ENCODE measurements at places on chromosomes 4 and X.

GRCh38 chr4:73597594-73597993, 22.6 kb downstream of the RASSF6 start:
- DNase-seq = no peak
- no peak overlapping the region for H3K4me3 ChIP-seq
- H3K27ac ChIP-seq = no peak overlapping the region
- H3K36me3 ChIP-seq = no peaks in the 10 kb centered on the region

DNA sequence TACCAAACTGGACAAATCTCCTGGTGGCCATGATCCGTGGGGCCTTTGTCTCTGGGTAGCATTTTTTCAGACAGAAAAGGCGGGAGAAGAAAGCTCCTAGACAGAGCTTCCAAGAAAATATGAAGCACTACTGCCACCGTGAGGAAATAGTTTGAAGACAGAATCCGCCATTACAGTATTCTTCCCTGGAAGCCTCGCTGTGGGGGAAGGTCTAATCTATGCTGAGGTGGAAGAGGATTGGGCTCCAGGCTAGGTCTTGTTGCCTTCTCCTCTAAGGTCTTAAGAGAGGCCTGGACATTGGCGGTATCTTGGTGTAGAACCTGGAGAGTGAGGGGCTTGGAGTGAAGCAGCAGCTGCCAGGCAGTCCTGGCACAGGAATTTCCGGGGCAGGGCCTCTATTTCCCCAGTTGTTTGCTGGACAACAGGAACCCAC, 218.9 kb downstream of the OR13H1 start:
- no peak overlapping the region for H3K4me3 ChIP-seq
- DNase-seq = no peak
- H3K27me3 ChIP-seq = no peaks in the 10 kb centered on the region
- H3K4me1 ChIP-seq = no peaks in the 10 kb centered on the region
- H3K36me3 ChIP-seq = peaks cover 28% of the 10 kb centered on the region

DNA sequence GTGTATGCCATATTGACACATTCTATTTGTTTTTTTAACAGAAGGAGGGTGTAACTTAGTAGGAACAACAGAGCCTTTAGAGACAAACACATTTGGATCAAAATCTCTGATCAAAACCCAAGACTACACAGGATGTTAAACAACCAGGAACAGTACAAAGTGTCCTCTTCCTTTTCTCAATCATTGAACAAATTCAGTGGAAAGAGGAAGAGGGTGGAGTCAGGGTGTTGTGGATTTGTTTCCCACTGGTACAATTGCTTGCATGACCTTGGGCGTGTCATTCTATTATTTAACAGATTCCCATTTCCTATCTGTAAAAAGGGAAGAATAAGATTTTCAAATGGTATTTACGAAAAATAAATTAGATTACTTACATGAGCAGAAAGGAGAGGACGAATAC, 1162.8 kb upstream of the PRKX start:
- H3K27me3 ChIP-seq = no peaks in the 10 kb centered on the region
- H3K36me3 ChIP-seq = no peaks in the 10 kb centered on the region
- H3K4me3 ChIP-seq = no peak overlapping the region
- no peaks in the 10 kb centered on the region for H3K4me1 ChIP-seq

DNA sequence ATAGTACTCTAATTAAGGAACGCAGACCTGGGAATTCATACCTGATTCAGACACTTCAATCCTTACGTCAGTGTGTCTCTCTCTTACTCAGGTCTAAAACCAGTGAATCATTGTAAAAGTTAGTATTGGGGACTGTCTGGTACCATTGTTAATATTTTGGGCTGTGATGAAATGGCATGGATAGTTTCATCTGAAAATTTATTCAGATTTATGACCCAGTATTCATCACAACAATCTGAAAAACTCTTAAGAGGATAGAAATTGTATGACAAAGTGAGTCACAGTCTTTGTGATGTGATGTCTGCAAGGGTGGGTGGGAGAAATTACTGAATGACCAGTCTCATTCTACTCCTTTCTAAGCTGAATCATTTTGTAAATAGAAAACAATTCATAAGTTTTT, 10.3 kb downstream of the FGF2 start:
- no peak for DNase-seq
- H3K36me3 ChIP-seq = no peaks in the 10 kb centered on the region

GRCh38 chr4:85598936-85599335, 124.0 kb downstream of the ARHGAP24 start:
- no peaks in the 10 kb centered on the region for H3K36me3 ChIP-seq
- DNase-seq = no peak
- H3K27me3 ChIP-seq = no peaks in the 10 kb centered on the region
